ENCODE measurements at places on chromosomes 13 and 19. TPM values are rescaled to one million over a fixed set of nuclear protein-coding genes. Genes with fewer than 3 reads are reported as not detected.

GRCh38 chr19:18932216-18932841 lies 8.7 kb downstream of the HOMER3 start:
- peak overlapping the region; percentile 74 for H3K4me3 ChIP-seq
- DNase-seq: peak; percentile 66
- peaks cover 4% of the 10 kb centered on the region for H3K36me3 ChIP-seq
- peaks cover 12% of the 10 kb centered on the region for H3K27me3 ChIP-seq
- H3K27ac ChIP-seq: no peak overlapping the region

Gene PPP1R15A
- 30.8 TPM for total RNA-seq

DNA sequence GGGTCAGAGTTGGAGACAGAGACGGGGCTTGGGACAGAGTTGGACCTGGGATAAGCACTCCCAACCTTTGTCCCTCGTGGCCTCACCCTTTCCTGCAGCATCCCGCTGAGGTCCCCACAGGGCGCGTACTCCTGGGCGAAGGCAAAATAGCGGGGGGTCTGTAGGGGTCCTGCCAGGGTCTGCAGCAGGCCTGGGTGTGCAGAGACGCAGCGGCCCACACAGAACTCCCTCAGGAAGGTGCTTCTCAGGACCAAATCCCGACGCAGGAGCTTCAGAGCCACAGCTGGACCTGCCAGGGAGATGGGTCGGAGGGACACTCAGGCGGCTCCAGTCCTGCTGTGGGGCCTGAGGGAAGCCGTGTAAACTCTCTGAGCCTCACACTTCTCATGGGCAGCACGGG lies 1.3 kb downstream of the SBK3 start:
- peaks cover 3% of the 10 kb centered on the region for H3K27me3 ChIP-seq
- no peaks in the 10 kb centered on the region for H3K36me3 ChIP-seq
- no peaks in the 10 kb centered on the region for H3K4me1 ChIP-seq
- no peak overlapping the region for H3K4me3 ChIP-seq

Gene CLDN10
- not detected for total RNA-seq

Gene FBXW9
- total RNA-seq: 9.4 TPM

Gene ZNF317
- total RNA-seq: 50.0 TPM

DNA sequence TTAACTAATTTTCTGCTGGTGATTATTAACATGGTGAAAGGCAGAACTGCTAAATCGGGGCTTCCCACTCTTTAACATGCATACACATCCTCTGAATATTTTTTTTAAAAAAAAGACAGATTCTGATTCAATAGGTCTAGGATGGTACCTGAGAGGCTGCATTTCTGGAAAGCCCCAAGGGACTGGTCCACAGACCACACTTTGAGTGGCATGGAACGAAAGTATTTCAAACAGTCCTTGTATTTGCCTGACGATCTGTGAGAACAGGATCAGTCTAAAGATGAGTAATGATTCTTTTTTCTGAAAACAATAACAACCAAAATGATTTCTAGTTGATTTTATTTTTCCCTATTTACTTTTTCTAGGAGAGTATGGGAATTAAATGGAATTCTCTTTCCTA lies 16.7 kb upstream of the SPART start:
- no peak for DNase-seq
- H3K27ac ChIP-seq: no peak overlapping the region
- H3K27me3 ChIP-seq: peaks cover 15% of the 10 kb centered on the region
- no peaks in the 10 kb centered on the region for H3K36me3 ChIP-seq
- H3K4me1 ChIP-seq: no peaks in the 10 kb centered on the region

- no peak for DNase-seq
- no peaks in the 10 kb centered on the region for H3K4me1 ChIP-seq
- H3K27me3 ChIP-seq: peaks cover 6% of the 10 kb centered on the region
- H3K27ac ChIP-seq: no peak overlapping the region
- no peaks in the 10 kb centered on the region for H3K36me3 ChIP-seq
- no peak overlapping the region for H3K4me3 ChIP-seq
These were observed 9.3 kb upstream of the CPAMD8 start for GRCh38 chr19:17035842-17036424.

Gene GPR180
- 9.2 TPM for total RNA-seq

Gene PSG7
- not detected for total RNA-seq

GRCh38 chr13:50386541-50387050 lies 371.4 kb downstream of the KCNRG start:
- H3K27me3 ChIP-seq: peaks cover 50% of the 10 kb centered on the region
- H3K4me1 ChIP-seq: peaks cover 6% of the 10 kb centered on the region
- no peak overlapping the region for H3K4me3 ChIP-seq
- DNase-seq: no peak
- no peaks in the 10 kb centered on the region for H3K36me3 ChIP-seq

GRCh38 chr13:109214393-109214792 lies 572.0 kb downstream of the IRS2 start:
- H3K36me3 ChIP-seq: no peaks in the 10 kb centered on the region
- DNase-seq: no peak
- H3K27ac ChIP-seq: no peak overlapping the region
- H3K4me1 ChIP-seq: no peaks in the 10 kb centered on the region
- H3K27me3 ChIP-seq: peaks cover 1% of the 10 kb centered on the region

DNA sequence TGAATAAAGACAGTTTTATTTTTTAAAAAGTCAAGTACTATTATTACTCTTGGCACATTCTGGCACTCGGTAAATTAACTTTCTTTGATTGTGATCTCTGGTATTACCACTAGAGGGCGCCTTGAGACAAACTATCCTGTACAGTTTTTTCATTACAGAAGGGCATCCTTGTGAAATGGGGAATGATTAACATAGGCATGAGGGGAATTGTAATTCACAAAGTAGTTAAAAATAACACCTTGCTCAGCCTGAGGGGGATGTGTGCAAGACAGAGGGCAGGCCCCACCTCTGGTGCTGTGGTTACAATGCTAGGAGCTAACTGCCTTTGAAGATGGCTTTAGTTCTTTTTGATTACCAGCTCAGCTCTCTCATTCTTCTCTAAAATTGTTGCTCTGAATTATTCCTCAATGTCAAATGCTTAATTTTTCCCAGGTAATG lies 24.2 kb upstream of the C1QTNF9B start:
- no peak overlapping the region for H3K27ac ChIP-seq
- peaks cover 54% of the 10 kb centered on the region for H3K27me3 ChIP-seq
- no peaks in the 10 kb centered on the region for H3K4me1 ChIP-seq
- no peaks in the 10 kb centered on the region for H3K36me3 ChIP-seq
- DNase-seq: no peak

DNA sequence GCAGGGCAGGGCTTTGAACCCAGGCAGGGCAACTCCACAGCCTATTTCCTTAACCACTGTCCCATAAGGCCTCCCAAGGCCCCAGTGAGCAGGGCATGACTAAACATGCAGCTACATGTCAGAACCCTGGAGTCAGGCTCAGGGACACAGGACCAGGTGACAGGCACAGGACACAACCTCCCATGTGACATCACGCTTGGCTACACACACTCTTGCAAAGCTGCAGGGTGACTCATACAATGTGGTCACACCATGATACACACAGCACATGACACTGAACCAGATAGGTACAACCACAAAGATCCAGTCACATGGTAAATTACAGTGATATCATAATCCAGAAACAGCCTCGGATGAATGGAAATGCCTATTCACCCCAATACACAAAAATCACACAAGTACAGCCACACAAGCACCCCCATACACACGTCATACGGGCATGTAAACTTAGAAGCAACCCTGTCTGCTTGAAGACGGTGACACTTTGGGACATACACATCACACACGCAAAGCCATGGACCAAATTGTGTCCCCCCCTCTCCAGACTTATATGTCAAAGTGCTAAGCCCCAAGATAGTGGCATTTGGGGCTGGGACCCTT lies 14.5 kb downstream of the KLK4 start:
- no peak for DNase-seq
- H3K27ac ChIP-seq: no peak overlapping the region
- no peaks in the 10 kb centered on the region for H3K4me1 ChIP-seq
- no peak overlapping the region for H3K4me3 ChIP-seq

- H3K27ac ChIP-seq: no peak overlapping the region
- H3K4me3 ChIP-seq: no peak overlapping the region
- DNase-seq: no peak
- no peaks in the 10 kb centered on the region for H3K4me1 ChIP-seq
These were observed 1407.1 kb downstream of the UQCRFS1 start for GRCh38 chr19:27805848-27806247.

- no peak overlapping the region for H3K27ac ChIP-seq
- H3K4me1 ChIP-seq: peaks cover 31% of the 10 kb centered on the region
- H3K36me3 ChIP-seq: no peaks in the 10 kb centered on the region
- peaks cover 39% of the 10 kb centered on the region for H3K27me3 ChIP-seq
- no peak overlapping the region for H3K4me3 ChIP-seq
These were observed 60.8 kb upstream of the MYCBP2 start for GRCh38 chr13:77387607-77388200.

GRCh38 chr13:66195238-66195637 lies 1034.9 kb downstream of the PCDH9 start:
- DNase-seq: no peak
- no peaks in the 10 kb centered on the region for H3K36me3 ChIP-seq
- H3K27ac ChIP-seq: no peak overlapping the region
- H3K4me1 ChIP-seq: no peaks in the 10 kb centered on the region
- H3K27me3 ChIP-seq: no peaks in the 10 kb centered on the region
- H3K4me3 ChIP-seq: no peak overlapping the region

DNA sequence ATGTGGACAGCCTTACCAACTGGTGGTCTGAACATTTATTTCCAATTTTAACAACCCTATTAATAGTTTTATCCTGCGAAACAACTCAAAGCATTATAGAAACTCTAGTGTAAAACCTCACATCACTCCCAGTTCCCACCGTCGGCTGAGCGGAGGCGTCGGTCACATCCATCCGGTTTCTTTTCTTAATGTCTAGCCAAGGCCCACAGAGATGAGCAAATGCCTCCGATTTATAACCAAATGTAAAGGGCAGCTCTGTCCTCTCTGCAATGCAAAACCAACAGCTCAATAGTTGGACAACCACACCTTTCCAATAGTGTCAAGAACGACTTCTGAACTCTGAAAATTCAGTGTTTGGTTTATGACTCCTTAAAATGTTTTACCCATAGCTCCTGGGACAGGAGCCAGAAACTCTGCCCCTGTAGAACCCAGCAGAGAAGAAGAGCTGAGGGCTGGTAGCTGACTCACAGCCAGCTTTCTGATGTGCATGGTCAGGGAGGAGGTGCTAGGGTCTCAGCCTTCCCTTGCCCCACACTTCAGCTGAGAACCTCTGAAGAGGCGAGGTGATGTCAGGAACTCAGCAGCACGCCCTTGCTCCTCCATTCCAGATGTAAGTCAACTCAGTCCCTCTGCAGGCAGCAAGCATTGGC lies 90.2 kb upstream of the UQCRFS1 start:
- no peak for DNase-seq
- H3K4me3 ChIP-seq: no peak overlapping the region
- H3K27ac ChIP-seq: no peak overlapping the region
- H3K4me1 ChIP-seq: peaks cover 14% of the 10 kb centered on the region
- peaks cover 3% of the 10 kb centered on the region for H3K27me3 ChIP-seq
- no peaks in the 10 kb centered on the region for H3K36me3 ChIP-seq

DNA sequence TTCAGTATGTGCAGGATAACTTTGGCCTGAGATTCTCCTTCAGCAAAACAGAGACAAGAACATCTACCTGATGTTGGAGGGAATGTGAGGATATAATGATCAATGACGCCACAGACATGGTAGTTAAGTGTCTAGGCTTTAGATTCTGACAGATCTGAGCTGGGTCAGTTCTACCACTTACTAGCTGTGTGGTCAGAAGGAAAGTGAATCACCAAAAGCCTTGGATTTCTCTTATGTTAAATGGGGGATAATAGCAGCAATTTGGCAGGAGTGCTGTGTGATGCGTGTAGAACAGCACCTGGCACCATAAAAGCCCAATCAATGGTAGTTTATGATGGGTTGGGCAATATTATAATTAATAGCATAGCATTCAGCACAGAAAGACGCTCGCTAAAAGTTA lies 41.7 kb downstream of the RXFP2 start:
- no peaks in the 10 kb centered on the region for H3K36me3 ChIP-seq
- DNase-seq: no peak
- H3K27ac ChIP-seq: no peak overlapping the region
- H3K27me3 ChIP-seq: peaks cover 11% of the 10 kb centered on the region
